Stimulated activated CD4-positive, alpha-beta T cell treated with anti-CD3 and anti-CD28 coated beads, Interleukin-1b, Interleukin-23, amount 100 ng/mL, for 1 hour (primary cell): ENCODE measurements at places on chromosomes 6 and 20.

- no peak for DNase-seq
Observed at GRCh38 chr6:11688425-11688709, 90.2 kb downstream of the ADTRP start.

GRCh38 chr6:45697605-45698004, 318.1 kb downstream of the CLIC5 start:
- DNase-seq, result no peak

DNA sequence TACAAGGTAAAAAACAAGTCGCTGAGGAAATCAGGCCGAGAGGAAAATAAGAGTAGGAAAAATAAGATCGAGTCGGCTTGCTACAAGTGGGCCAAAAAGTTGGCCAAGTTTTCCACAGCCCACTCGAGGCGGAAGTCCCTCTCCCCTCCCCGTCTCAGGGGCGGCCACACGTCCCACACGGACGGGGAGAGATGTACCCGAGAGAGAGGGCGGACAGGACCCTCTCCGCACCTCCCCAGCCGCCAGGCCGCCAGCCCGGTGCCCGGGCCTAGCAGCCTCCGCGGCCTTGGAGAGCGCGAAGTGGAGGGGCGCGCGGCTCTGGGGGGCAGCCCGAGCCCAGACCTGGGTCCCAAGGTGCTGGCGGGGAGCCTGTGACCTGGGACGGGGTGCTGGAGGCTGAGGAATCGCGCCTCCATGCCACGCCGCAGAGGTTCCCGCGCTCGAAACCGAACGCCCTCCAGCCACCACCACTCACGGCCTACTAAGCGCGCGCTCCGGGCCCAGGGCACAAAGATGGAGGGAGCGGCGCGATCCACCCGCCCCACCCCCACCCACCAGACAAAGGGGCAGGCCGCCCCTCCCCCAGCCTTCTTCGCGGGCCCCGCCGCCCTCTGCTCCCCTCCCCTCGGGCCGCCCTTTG, 1.9 kb upstream of the HMGA1 start:
- DNase-seq, result no peak

GRCh38 chr6:117351521-117351920, 74.2 kb downstream of the ROS1 start:
- DNase-seq, result no peak

DNA sequence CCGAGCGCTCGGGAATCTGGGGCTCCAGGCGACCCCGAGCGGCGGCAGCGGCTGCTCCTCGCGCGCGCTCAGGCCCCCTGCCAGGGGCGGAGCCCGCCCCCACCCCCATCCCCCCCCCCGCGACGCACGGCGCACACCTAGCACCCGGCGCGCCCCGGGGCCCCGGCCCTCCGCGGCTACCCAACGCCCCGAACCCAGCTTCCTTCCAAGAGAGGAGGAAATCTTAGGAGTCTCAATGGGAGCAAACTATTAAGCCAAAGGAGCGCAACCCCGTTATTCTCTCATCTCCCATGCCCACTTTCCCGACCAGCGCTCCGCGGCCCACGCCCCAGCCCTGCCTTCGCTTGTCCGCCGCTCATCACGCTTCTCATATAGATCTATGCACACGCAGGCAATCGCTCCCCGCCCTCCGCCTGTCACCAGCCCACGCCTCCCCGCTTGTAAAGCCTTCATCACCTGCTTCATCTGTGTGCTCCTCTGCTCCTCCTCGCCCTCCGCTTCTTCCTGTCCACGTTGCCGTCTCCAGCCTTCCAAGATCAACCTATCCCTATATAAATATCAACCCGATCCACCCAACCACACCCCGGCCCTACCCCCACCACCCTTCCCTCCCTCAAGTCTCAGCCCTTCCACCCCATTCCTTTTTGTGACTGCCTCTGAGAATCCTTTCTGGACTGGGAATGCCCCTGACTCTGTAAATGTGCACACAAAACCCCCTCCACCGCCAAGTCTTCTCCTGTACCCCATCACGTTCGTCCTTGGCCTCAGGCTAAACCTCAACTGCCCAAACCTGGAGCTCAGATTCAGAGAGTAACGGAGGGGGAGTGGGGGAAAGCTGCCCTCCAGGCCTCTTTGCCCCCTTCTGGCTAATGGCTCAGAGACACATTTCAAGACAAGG, at the start of gene DLK2:
TSS of gene DLK2 (minus strand) at position 18 of the 898 bp plus-strand sequence. CDS start 723 bp downstream, outside the sequence.
- peak; percentile 40 for DNase-seq

- no peak for DNase-seq
Observed at GRCh38 chr20:54262671-54263070, 54.8 kb downstream of the PFDN4 start.

DNA sequence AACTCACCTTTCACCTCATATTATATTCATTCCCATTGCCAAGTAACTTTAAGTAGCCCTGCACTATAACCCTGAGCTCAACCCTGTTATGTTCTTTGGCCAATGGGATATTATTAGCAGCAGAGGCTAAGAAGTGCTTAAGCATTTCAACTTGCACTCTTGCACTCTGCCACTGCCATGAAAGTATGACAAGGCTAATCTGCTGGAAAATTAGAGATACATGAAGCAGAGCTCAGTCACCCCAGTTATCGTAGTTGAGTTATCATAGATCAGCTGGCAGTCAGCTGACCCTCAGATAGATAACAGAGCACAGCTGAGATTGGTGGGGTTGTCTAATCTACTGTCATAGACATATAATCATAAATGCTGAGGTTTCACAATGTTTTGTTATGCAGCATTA, 209.4 kb upstream of the RUNX2 start:
- no peak for DNase-seq

DNA sequence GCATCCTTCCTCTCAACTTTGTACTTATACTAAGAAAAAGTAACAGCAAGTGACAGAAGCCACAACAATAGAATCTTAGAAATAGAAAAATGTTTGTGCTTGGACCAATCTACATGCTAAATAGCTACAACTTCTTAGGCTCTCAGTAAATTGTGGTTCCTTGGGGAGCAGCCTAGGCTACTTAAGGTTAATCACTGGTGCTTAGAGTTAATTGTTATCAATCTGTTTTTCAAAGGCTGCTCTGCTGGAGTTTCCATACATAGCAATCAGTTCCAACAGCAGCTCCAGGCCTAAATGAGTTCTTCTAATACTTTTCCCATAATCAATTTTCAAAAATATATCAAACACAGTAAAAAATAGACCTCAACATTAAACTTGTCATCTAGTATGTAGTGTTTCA, 571.4 kb downstream of the EPHA7 start:
- DNase-seq, result no peak

- no peak for DNase-seq
Observed at GRCh38 chr6:135938576-135939207, 87.2 kb downstream of the PDE7B start.

- no peak for DNase-seq
Observed at GRCh38 chr20:5786930-5787795, 37.0 kb downstream of the SHLD1 start.

DNA sequence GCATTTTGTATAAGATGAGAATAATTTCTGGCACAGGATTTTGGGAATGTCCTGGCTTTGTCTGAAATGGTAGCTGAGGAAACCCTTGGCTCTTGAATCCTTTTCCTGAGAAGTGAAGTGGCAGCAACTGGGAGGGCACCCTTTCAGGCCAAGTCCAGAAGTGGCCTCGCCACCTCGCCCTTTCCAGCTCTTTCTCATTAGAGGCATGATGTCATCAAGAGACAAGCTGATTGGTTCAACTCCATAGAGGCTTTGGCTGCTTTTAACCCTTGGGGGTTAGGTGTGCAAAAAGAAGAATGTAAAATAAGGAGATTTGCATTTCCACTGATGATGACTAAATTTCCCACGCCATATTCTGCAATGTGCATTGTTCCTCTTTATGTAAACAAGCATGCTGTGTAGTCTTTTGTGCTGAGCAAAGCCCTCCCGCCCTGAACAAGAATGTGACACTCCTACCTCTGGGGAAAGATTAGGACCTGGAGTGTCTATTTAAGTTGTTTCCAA, 116.5 kb downstream of the TCP11 start:
- DNase-seq, result no peak

GRCh38 chr20:4573564-4574355, 147.9 kb upstream of the PRND start:
- no peak for DNase-seq

- DNase-seq, result no peak
Observed at GRCh38 chr6:111918825-111919224, 45.6 kb upstream of the FYN start.

- no peak for DNase-seq
Observed at GRCh38 chr6:36224918-36225461, 28.4 kb downstream of the BRPF3 start.

GRCh38 chr20:35327074-35327976, 35.1 kb upstream of the FAM83C start:
- DNase-seq, result no peak

GRCh38 chr20:33711446-33711738, 8.7 kb downstream of the PXMP4 start:
- no peak for DNase-seq

DNA sequence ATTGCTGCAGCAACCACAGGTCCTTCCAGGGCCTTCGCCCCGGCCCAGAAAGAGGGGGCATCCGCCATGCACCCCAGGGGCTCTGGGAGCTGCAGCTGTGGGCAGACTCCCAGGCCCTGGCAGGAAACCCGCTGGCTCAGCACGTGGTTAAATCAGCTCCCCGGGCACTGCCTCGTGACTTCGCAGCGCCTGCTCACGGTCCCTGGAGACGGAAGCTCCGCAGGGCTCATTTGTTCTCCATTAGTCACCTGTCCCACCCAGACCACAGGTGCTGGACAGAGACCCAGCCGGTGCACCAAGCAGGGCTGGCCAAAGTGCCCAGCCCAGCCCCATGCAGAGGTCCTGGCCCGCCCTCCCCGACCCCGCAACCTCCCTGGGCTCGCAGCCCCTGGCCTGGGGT, 14.7 kb downstream of the KCNQ2 start:
- no peak for DNase-seq

GRCh38 chr6:134730013-134730412, 219.9 kb downstream of the ALDH8A1 start:
- DNase-seq, result no peak

- no peak for DNase-seq
Observed at GRCh38 chr20:16947479-16947878, 199.3 kb downstream of the OTOR start.

GRCh38 chr6:30042914-30043313, 18.2 kb upstream of the POLR1H start:
- DNase-seq, result no peak

DNA sequence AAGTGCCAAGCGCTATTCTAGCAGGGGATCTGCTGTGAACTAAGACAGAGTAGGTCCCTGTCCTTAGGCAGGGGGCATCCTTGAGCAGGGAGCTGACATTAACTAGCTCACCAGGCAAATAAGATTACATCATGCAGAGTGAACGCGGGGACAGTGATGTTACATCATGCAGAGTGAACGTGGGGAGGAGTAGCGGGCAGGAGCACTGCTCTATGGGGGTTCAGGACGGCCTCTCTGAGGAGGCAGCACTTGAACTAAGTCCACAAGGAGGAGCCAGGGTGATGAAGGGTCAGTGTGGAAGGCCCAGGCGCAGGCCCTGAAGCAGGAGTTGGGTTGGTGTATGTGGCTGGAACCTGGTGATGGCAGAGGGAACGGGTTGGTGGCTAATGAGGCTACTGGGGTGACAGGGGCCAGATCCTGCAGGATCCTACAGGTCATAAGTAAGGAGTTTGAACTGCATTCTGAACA, 38.7 kb downstream of the KAT14 start:
- no peak for DNase-seq

DNA sequence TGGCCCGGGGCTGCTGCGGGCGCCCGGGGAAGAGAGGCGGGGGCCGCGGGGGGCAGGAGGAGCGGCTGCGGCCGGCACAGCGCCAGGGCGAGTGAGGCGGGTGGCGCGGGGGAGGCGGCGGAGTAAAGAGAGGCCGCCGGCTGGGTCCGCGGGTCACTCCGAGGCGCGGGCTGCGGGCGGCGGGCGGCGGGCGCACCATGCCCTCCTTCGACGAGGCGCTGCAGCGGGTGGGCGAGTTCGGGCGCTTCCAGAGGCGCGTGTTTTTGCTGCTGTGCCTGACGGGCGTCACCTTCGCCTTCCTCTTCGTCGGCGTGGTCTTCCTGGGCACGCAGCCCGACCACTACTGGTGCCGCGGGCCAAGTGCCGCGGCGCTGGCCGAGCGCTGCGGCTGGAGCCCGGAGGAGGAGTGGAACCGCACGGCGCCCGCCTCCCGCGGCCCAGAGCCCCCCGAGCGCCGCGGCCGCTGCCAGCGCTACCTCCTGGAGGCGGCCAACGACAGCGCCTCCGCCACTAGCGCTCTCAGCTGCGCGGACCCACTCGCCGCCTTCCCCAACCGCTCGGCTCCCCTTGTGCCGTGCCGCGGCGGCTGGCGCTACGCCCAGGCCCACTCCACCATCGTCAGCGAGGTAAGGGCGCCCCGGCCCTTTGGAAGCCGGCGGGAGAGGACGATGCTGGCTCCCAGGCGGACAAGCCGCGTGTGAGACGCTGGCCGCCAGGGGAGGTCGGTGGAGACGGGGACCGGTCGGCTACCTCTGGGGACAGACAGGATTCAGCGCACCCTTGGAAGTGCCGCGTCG, at the start of gene SLC22A3:
TSS of gene SLC22A3 (plus strand) at position 156 of the 797 bp plus-strand sequence. CDS start at position 198, 42 bp downstream.
- no peak for DNase-seq

- DNase-seq, result no peak
Observed at GRCh38 chr6:54037277-54037779, 73.9 kb upstream of the MLIP start.

DNA sequence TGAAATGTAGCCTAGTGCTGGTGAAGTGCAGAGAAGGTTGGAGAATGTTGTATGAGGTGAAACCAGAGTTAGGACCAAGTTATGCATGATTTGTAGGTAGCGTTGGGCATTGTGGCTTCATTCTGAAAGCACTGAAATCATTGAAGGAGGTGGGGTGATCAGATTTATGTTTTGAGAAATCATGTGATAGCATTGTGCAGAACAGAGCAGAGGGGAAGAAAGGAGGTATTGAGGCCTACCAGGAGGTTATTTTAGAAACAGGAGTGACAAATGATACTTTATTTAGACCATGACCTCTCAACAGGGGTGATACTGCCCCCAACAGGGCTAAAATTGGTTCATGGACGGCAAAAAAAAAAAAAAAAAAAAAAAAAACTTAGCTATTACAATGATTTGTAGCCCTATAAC, 15.6 kb upstream of the HMGN3 start:
- no peak for DNase-seq

- DNase-seq, result no peak
Observed at GRCh38 chr20:19672498-19672897, 85.6 kb upstream of the RIN2 start.

DNA sequence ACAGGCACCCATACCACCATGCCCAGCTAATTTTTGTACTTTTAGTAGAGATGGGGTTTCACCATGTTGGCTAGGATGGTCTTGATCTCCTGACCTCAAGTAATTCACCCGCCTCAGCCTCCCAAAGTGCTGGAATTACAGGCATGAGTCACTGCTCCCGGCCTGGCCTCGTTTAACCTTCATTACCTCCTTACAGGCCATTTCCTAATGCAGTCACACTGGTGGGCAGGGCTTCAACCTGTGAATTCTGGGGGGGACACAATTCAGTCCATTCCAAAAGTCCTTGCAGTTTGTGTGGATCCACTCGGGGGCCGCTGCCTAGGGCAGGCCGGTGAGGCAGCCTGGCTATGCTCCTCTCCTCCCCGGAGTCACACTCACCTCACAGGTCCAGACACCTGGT, 112.4 kb upstream of the SNX9 start:
- DNase-seq, result no peak
